Stimulated activated CD8-positive, alpha-beta memory T cell treated with anti-CD3 and anti-CD28 coated beads, Interleukin-15, amount 100 ng/mL, for 1 hour (primary cell): ENCODE measurements at places on chromosomes 2 and 18.

GRCh38 chr18:44771572-44771955, 90.9 kb downstream of the SETBP1 start:
- no peak for DNase-seq

- DNase-seq: no peak
Observed at GRCh38 chr2:20180676-20181648, 44.0 kb downstream of the SDC1 start.

- no peak for DNase-seq
Observed at GRCh38 chr2:144082327-144082726, 437.6 kb downstream of the ZEB2 start.

GRCh38 chr18:6362559-6363129, 52.1 kb downstream of the L3MBTL4 start:
- no peak for DNase-seq

- DNase-seq: no peak
Observed at GRCh38 chr2:98821629-98822135, 90.8 kb upstream of the MGAT4A start.

DNA sequence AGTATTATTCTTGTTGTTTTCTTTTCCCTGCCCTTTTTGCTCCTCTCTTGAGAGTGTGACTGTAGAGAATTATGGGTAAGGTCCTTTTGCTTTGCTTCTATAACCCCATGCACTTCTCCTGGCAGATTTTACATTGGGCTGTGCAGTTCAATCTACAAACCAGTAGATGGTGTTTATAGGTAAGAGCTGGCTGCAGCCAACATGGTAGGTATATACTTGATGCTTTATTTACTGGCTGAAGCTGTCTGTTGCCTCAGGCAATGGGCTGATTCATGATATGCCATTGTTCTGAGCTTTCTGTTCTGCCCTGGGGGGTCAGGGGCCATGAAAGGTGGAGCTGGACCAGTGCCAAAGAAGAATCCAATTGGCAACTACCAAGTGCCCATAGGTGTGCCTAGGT, 48.3 kb upstream of the MYL1 start:
- no peak for DNase-seq

- DNase-seq: no peak
Observed at GRCh38 chr2:105576440-105577241, 168.1 kb upstream of the NCK2 start.

DNA sequence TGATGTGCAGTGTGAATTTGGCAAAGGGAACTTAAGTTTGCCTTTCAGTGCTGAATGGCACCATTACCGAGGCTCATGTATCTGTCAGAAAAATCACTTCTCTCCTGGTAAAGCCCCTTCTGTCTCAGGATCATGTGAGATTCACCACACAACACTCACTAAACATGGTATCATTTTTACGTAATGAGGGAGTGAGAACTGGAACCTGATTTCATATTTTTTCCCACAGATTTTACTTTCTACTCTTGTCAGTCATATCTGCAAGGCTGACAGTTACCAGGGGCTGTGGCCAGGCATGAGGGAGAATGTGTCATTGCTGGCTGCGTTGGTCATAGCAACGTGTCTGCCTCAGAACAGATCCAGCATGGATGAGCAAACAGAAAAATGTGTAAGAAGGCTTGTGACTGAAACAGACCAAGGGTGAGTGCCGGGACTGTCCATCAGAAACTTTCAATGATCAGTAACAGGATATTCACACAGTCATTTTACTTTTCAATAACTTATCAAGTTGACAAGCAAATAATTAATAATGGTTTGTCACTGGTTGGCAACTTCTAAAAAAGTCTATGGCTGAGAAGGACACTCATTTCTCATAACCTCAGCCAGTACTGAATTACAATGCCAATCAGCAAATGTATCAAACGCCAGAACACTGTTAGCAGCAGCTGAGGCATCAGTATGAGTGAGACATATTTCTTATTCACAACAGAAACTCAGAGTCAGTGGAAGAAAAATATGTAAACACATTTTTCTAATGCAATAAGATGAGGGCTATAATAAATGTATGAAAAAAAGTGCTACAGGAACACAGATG, 100.5 kb downstream of the CDC42EP3 start:
- DNase-seq: no peak

DNA sequence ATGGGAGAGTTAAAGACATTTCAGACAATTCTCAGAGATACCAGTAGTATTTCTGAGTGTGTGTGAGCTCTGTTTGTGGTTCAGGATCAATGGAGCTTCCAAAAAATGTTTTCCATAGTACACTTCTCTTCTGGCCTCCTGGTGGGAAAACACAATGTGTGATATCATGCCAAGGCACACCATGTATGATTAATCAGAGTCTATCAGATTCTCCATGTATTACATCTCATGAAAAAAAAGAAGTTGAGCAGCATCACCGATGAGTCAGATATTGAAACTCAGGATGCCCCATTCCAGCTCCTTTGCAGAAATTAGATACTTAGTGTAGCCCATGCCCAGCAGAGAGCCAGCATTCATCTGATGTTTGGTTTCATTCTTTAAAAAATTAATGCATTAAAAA, 620.3 kb upstream of the POU3F3 start:
- DNase-seq: no peak

DNA sequence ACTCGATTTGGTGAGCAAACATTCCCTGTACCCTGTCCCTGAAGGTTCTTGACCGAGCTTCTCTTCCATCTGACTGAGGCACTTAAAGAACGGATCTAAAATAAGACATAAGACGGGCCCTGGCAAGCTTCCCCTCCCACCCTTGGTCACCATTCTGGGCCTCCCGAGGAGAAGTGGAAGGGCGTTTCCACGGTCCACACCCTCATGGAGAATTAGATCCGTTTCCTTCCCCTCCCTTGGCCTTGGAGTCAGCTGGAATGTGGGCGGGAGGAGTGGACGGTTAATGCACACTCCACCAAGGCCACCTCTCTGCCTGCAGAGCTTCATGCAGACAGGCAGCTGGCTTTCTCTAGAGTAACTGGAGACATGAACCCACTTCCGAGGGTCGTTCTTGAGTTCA, 257.3 kb upstream of the APCDD1 start:
- DNase-seq: no peak

DNA sequence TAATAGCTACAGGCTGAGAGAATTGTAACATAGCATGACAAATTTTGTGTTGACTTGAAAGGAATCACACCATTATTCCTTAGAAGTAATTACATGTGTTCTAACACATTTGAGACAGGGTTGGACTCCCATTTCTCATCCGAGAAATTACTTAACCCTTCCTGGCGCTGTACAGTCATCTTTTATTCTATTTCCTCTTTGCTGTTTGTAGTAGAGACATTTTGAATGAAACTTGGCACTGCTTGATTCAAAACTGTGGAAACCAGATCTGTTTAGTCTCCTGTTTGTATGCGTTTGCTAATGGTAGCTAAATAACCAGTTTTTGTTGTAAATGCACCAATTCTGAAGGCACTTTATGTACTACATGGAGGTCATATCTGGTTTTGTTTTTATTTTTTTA, 231.9 kb downstream of the ALPK2 start:
- DNase-seq: no peak

- DNase-seq: no peak
Observed at GRCh38 chr18:49920731-49921130, 107.4 kb upstream of the ACAA2 start.

DNA sequence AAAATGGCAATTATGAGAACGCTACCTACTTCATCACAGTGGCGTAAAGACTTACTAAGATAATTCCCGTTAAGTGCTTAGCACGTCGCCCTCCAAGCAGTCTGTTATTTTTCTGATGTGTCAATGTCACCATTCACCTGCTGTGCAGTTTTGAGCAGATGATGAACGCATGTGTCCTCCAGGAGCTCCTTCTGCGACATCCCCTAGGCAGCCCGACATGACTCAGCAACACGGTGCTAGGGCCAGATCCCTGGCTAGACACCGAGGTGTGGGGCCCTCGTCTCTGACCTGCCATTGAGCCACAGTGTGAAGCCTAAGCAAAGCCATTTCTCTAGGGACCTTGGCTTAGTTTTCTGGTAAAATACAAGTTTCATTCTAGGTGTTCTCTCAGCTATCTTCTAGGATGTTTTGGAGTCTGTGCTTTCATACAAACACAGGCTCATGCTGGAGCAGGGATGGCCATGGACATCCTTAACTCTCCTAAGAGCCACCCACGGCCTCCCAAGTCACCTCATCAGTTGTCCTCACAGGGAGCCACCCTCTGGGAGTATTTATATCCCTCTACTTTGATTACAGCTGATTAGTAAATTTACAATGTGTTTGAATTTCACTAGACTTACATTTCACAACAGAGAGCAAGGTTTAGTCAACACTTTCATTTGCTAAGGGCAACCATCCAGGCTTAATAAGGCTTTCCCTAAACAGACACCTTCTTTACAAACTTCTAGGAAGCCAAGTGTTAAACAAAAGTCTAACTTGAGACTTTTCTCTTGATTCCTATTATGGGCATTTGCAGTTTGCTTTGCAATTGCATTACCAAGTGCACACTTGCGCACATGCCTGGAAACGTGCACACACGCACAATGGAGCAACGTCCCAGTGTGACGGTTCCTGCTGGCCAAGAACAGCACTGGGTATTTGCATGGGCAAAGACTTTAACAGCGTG, 376.8 kb upstream of the ID2 start:
- DNase-seq: no peak

DNA sequence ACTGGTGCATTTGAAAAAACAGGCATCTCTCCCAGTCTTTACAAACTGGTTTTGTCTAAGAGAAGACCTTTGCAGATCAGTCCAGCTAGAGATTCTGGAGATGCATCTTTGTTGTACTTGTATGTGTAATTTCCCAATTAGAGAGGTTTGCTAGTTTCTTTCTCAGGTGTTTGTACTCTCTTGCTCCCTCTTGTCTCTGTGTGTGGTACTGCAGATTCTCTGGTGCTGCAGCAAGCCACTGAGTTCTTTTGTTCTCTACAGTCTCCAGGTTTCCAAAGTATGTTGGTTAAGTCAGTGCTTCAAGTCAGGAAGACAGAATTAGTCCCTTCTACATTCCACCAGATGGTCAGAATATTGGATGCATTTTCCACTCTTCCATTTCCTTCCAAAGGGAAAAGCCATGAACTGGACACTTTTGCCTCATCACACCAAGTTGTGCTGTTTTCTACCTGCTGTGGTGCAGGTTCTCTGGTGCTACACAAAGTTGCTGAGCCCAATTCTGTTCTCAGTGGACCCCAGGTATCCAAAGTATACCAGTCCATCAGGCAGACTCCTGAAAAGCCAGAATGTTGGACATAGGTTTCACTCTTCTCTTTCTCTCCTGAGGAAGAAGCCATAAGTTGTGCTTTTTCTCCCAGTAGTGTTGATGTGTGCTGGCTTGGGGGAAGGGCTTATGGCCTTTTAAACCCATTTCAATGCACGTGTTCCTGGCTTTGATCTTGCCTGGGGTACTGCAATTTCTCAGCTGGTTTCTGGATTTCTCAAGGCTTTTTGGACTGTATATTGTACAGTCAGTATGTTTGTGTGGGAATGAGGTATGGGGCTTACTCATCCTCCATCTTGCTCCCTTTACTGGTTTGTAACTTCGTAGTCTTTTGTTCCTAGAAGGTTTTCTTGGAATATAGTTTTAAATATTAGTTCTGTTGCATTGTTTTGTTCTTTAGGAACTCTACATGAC, 29.8 kb downstream of the EPC2 start:
- no peak for DNase-seq

GRCh38 chr2:8159211-8159965, 522.5 kb upstream of the ID2 start:
- no peak for DNase-seq

DNA sequence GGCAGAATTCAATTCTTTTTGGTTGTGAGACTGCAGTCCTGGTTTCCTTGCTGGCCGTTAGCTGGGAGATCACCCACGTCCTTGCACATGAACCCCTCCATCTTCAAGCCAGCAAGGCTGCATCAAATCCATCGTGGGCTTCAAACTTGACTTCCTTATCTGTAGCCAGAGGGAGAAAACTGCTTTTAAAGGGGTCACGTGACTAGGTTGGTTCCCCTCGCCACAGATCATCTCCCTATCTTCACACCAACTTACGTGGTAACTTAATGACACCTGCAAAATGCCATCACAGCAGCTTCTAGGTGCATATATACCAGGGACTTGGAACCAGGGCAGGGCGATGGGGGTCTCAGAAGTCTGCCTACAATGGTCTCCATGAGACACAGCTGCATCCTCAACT, 169.5 kb downstream of the MTCL1 start:
- no peak for DNase-seq

DNA sequence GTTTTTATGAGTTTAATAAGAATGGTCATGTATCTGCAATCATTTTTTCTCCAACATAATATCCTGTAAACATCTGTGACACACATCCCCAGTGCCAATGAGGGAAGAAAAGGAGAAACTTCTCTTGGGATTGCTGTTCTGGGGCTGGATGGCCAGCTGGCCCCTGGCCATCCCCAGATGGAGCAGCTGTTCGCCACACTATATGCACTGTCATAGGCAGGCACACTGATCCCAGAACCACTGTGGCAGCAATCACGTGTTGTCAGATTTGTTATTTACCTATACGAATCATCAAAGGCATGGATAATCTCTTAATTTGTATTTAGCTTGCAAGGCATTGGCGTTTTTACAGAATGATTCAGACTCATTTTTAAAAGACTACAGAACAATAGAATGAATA, 167.6 kb upstream of the ACAA2 start:
- no peak for DNase-seq

GRCh38 chr2:170744248-170745002, 25.8 kb upstream of the ERICH2 start:
- DNase-seq: no peak

DNA sequence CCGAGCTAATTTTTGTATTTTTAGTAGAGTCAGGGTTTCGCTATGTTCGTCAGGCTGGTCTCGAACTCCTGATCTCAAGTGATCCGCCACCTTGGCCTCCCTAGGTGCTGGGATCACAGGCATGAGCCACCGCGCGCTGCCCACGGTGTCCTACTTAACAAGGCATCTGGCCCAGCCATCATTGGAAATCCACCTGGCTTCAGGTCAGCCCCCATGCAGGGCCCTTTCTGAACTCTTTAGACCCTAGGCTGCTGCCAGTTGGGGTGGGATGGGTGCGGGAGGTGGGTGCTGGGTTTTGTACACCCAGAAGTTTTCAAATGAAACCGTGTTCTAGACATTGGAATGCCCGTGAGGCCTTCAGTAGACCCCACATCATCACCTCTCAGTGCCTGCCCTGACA, 26.6 kb upstream of the NT5DC4 start:
- no peak for DNase-seq

DNA sequence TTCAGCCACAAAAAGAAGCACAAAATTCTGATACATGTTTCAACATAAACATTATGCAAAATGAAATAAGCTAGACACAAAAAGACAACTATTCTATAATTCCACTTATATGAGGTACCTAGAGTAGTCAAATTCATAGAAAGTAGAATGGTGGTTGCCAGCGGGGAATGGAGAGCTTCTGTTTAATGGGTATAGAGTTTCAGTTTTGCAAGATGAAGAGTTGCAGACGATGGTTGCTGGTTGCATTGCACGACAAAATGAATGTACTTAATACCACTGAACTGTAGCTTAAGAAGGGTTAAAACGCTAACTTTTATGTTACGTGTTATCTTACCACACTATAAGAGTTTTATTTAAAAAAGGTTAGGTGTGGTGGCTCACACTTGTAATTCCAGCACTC, 13.5 kb downstream of the YWHAQ start:
- DNase-seq: no peak
